ENCODE measurements at places on chromosomes 6 and 20.

- no peak for DNase-seq
Observed at GRCh38 chr6:25958700-25959162, 3.9 kb upstream of the TRIM38 start.

- DNase-seq: no peak
Observed at GRCh38 chr6:63997734-63998133, 362.1 kb downstream of the PHF3 start.

DNA sequence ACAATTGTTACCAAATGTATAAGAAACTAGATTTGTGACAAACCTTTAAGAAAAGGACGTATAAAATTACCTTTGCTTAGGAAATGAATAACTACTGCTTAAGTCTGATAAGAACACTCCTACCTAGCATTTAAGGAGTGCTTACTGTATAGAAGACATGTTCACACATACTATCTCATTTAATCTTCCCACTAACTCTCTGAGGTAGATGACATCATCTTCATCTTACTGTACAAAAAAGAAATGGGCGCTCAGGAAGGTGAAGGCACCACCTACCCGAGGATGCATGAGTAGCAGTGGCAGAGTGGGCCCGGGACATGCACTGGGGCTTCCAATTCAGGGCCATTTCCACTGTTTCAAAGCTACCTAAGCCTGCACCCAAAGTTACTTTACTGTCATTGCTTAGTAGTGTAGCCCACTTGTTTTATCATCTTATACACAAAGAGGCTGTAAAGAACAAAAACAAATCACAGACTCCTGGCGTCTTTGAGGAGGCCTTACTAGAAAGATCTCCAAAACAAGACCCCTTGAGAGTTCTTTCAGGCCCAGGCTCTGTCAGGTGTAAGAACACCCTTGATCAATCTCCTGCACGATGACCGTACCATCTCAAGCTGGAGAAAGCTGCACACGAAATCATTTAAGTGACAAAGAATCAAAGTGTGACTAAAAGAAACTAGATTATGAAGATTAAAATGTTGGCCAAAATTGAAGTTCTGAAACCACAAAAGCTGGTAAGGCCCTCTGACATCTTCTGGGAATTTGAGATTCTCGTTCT lies 128.0 kb downstream of the INSM1 start:
- DNase-seq: no peak

DNA sequence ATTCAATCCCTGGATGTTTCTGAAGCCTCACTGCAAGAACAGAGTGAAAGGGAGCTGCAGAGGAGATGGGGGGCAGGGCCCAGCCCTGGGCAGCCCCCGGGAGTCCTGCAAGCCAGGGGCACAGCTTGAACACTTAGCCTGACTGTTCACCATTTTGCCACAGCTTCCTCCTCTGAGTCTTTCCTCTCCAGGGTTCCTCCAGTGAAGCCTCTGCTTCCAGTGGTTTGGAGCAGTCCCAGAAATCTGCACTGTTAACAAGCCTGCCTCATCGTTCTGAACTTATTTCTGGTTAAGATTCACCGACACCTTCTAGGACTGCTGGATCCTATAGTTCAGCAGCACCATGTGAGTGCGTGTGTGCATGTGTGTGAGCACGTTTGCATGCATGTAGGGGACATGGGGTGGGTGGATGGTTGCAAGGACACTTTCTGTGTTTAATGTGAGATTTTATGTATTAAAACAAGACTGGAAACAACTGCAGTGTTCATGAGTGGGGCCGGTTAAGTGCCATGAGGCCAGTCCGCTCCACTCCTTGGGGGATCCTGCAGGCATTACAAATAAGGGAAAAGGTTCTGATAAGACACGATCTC lies 24.6 kb downstream of the CEBPB start:
- no peak for DNase-seq

- no peak for DNase-seq
Observed at GRCh38 chr6:136901212-136901784, 20.8 kb upstream of the SLC35D3 start.

DNA sequence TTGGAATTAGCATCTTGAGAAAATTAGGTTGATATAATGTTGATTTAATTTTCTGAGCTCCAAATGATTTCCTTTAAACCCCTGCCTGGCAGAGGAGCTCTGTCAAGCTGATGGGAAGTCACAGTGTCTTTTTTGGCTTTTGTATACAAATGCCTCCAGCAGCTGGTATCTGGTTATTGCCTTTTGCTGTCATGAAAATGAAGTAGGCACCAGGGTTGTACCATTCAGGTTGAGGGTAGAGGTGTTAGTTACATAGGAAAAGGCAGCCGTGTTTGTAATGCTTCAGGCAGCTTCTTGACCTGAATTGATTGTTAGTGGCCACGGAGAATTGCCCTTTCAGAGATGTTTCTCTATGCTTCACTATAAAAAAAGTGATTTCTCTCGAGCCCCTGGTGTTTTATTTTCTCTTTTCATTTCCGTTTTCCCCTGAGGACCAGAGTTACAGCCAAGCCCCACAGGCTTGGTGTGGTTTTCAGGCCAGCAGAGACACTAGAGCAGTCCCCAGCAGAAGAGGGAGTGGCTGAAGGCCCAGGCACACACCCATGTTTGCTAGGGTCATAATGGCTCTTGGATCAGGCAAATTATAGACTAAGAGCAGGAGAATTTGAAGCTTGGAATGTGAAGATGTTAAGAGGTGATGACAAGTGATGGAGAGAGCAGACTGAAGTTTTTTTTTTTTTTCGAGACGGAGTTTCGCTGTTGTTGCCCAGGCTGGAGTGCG lies 21.6 kb downstream of the CMTR1 start:
- DNase-seq: no peak

DNA sequence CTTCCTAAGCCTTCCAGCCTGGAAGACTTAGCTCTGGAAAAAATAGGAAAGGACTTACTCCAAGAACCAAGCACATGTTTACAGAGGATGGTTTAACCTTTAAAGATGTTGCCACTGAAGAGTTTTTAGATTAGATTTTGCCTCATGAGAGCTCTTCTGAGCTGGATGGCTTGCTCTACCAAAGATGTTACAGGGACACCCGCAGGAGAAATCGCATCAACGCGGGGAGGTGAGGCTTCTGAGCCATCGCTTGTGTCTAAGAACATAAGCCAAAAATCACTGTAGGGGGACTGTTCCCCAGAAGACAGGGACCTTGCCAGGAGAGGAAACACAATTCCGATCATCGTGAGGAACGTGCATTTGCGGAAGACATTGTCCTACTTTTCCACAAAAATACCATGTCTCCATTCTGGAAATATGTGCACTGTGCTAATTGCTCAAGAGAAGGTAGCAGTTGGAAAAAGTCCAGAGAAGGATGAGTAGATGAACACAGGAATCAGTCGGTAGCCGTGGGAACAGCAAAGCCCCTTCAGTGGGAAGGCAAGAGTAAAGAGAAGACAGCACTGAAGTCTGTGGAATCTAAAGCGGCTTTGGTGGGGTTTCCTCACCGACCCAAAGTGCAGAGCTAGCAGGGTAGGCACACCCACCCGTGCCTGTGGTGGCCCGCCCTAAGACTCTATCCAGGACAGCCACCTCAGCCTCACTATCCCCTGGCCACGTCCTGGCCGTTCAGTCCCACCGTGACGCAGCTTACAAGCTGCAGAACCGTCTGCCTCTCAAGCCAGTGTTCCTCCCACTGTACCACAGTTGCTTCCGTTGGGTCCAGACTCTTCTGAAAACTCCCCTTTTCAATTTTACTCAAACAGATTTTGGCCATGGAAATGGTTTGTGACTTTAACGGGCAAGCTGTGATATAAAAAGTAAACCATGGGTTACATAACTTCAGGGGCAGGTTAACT lies 334.8 kb downstream of the NRN1 start:
- DNase-seq: no peak

GRCh38 chr20:11379257-11380011 lies 538.3 kb upstream of the BTBD3 start:
- DNase-seq: no peak

DNA sequence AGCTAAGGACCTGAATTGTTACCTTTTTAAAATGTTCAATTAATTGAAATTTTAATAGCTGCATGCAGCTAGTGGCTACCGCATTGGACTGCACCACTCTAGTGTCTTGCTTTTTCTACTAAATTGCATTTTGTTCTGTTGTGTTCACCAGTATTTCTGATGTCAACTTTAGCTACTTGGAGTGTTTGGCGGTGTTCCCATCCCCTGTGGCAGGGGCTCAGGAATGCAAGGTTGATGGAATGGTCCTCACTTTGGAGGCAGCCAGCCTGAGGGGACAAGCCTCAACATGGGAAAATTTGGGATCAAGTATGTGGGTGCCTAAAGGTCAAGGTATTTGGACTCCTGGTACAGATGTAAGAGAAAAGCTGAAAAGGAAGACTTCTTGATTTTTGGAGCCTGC lies 230.1 kb upstream of the PRND start:
- DNase-seq: no peak

GRCh38 chr6:40537446-40537845 lies 49.7 kb downstream of the LRFN2 start:
- DNase-seq: no peak

- no peak for DNase-seq
Observed at GRCh38 chr20:13037727-13038126, 29.0 kb downstream of the SPTLC3 start.

GRCh38 chr6:141607956-141608355 lies 524.8 kb upstream of the GJE1 start:
- DNase-seq: no peak

GRCh38 chr6:19999319-20000191 lies 162.4 kb downstream of the ID4 start:
- no peak for DNase-seq

DNA sequence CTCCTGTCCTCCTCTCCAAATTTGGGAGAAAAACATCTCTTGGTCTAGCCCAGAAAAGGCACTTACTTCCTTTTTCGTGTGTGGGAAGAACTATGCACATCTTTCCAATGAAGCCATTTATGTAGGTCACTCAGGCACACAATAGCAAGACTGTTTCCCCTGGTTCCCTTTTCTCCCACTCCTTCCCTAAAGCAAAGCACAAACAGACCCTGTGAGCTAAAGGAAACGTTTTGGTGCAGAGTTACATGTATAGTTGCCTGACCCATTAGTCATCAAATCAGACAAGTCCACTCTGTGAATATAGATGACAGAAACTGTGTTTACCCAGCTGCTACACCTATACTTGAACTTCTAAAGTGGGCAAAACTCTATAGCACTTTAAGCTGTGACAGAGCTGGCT lies 474.6 kb downstream of the COL12A1 start:
- no peak for DNase-seq

DNA sequence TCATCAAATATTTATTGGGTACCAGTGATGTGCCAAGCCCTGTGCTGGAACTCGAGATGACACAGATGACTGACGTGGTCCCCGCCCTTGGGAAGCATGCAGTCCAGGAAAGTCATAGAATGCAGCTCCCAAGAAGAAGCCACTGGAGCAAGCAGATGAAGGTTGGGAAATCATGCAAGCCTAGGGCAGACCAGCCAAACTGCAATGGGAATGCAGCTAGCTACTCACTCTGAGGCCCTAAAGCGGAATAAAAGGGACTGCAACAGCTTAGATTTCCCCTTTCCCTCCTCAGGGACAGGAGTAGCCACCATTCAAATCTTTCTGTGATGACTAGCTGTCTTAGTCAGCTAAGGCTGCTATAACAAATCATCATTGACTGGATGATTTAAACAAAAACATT lies 152.2 kb downstream of the MAFB start:
- no peak for DNase-seq

GRCh38 chr20:36855241-36855657 lies 20.7 kb upstream of the TLDC2 start:
- no peak for DNase-seq

- DNase-seq: no peak
Observed at GRCh38 chr6:151063352-151063751, 176.4 kb upstream of the AKAP12 start.

DNA sequence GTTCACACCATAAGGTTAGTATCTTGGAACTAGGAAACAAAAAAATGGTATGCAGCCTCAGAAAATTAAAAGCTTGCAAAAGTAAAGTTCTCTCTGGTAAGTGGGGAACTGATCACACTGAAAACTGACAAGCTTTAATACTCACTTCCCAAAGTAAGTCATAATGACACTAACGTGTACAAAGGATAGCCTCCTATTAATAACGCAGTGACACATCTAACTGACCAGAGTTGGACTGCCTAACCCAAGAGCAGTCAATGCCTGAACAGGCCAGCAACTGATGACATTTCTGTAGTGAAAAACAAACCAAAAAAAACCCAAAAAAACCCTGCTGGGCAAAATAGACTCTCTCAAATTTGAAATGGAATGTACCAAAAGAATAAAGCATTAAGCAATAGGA lies 30.7 kb downstream of the CHD6 start:
- DNase-seq: no peak

- no peak for DNase-seq
Observed at GRCh38 chr20:8470156-8470555, 338.1 kb downstream of the PLCB1 start.

DNA sequence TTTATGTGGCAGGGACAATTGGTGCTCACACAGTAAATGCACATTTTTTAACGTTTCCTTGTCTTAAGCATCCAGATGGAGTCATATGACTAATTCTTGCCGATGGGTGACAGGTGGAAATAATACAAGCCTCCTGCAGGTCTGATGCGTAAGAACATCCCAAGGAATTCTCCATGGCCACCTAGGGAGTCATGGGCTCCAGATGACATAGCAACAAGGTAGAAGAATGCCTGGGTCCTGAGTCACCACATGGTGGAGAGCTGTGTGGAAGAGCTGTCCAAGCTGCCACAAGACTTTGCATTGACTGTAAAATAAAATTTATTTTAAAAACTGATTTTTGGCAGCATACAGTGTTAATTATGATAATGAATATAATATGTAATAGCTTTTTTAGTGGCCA lies 77.0 kb upstream of the MAP3K7 start:
- no peak for DNase-seq

GRCh38 chr20:57843941-57844625 lies 134.3 kb upstream of the PMEPA1 start:
- no peak for DNase-seq

GRCh38 chr6:23823421-23823820 lies 302.6 kb upstream of the NRSN1 start:
- DNase-seq: no peak

GRCh38 chr20:41367393-41367695 lies 726 bp upstream of the EMILIN3 start:
- DNase-seq: no peak

DNA sequence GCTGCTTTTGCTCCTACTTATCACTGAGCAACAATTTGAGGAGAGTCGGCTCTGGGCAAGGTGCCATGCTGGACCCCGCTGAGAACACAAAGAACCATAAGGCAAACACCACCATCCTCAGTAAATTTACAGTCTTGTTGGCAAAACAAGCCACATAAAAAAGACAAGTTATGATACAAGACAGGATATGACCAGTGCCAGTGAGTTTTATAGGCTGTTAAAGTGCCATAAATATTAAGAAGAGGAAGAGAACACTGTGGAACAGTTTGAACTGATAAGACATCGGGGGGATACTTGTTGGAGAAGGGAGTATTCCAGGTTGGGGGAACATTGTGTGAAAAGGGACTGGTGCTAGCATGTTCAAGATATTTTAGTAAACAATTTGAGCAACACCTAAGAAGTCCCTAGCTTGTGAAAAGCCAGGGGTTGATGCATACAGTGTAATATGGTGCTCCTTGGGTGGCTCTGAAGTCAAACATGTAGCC lies 25.3 kb upstream of the RIPOR2 start:
- DNase-seq: peak; percentile 58
